ENCODE measurements at places on chromosomes 2 and 18. TPM values are rescaled to one million over a fixed set of nuclear protein-coding genes. Genes with fewer than 3 reads are reported as not detected.

UPP2 gene
- total RNA-seq = not detected

- no peak overlapping the region for H3K27ac ChIP-seq
- H3K36me3 ChIP-seq = no peaks in the 10 kb centered on the region
- DNase-seq = no peak
- H3K4me3 ChIP-seq = no peak overlapping the region
- H3K27me3 ChIP-seq = no peaks in the 10 kb centered on the region
Observed at GRCh38 chr2:1613078-1613445, 131.3 kb downstream of the PXDN start.

TFCP2L1 gene
- total RNA-seq = 4.7 TPM

DNA sequence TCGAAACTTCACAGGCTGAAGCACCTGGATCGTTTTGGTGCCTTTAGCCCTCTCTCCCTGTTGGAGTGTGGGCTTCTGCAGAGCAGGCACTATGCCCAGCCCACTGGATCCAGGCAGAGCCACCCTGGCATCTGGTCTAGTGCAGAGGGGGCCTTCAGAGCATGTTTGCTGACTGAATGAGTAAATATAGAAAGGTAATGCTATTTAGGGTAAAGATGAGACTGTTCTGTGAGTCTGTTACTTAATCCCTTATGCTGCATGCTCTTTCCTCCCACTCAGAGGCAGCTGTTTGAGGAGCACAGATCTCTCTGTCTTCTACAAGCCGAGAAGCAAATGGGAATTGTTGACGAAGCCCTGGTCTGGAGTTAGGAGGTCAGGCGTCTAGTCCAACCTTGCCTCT lies 130.2 kb downstream of the RGPD3 start:
- no peak overlapping the region for H3K27ac ChIP-seq
- no peaks in the 10 kb centered on the region for H3K4me1 ChIP-seq
- H3K27me3 ChIP-seq = no peaks in the 10 kb centered on the region
- no peak overlapping the region for H3K4me3 ChIP-seq
- DNase-seq = no peak

DNA sequence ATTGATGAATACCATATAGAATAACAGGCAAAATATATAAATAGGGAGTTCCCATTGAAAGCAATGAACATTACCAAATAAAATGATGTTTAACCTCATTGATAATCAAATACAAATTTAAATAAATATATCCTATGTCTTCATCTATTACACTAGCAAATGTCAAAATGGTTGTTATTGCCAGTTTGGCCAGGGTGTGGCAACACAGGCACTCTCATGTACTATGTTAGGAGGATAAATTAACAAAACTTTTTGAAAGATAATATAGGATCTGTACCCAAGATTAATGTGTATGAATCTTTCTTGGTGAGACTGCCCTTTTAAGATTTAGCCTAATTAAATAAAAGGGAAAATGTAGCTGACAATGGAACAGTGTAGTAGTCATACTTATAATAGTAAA lies 659.3 kb downstream of the ERBB4 start:
- H3K27me3 ChIP-seq = no peaks in the 10 kb centered on the region
- no peak for DNase-seq
- H3K4me1 ChIP-seq = no peaks in the 10 kb centered on the region
- no peaks in the 10 kb centered on the region for H3K36me3 ChIP-seq
- no peak overlapping the region for H3K27ac ChIP-seq

REG1B gene
- total RNA-seq = 11,543 TPM

GRCh38 chr2:35356332-35356731 lies 999.2 kb upstream of the CRIM1 start:
- no peaks in the 10 kb centered on the region for H3K27me3 ChIP-seq
- no peaks in the 10 kb centered on the region for H3K4me1 ChIP-seq
- no peak overlapping the region for H3K4me3 ChIP-seq
- no peaks in the 10 kb centered on the region for H3K36me3 ChIP-seq

DNA sequence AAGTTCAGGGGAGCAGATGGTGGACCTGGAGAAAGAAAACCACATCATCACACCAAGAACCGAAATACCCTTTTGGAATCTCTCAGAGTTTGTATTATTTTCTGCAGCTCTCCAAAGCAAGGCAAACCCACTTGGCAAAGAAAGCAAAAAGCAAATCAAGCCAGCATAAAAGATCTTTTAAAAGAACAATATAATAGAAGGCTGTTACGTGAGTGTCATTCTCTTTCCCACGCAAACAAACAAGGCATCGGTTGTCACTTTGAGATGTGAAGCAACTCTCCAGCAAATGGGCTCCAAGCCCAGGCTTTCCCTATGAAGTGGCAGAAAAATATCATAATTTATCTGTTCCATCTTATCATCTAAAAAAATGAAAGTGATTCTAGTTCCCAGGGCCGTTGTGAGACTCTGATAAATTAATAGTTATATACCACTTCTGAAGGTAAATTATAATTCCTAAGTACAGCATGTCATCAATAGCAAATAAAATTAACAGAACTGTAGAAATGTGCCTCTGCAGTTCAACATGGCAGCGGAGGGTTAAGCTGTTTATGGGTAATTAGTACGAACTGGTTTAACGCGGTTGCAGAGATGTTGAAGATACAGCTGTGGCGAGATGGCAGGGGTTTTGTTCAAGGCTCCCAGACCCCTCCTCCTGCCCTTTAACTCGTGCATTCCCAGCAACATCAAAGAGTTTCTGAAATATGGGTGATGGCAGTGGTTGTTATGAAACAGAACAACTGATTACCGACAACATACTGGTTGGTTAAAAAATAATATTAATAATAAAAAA lies 89.2 kb downstream of the EPHA4 start:
- no peaks in the 10 kb centered on the region for H3K27me3 ChIP-seq
- H3K27ac ChIP-seq = no peak overlapping the region
- H3K36me3 ChIP-seq = no peaks in the 10 kb centered on the region
- no peak overlapping the region for H3K4me3 ChIP-seq
- no peaks in the 10 kb centered on the region for H3K4me1 ChIP-seq

- no peaks in the 10 kb centered on the region for H3K27me3 ChIP-seq
- H3K27ac ChIP-seq = no peak overlapping the region
- DNase-seq = no peak
- no peaks in the 10 kb centered on the region for H3K36me3 ChIP-seq
- H3K4me1 ChIP-seq = no peaks in the 10 kb centered on the region
Observed at GRCh38 chr2:159963700-159964099, 98.7 kb downstream of the PLA2R1 start.

SERPINB13 gene
- not detected for total RNA-seq

DNA sequence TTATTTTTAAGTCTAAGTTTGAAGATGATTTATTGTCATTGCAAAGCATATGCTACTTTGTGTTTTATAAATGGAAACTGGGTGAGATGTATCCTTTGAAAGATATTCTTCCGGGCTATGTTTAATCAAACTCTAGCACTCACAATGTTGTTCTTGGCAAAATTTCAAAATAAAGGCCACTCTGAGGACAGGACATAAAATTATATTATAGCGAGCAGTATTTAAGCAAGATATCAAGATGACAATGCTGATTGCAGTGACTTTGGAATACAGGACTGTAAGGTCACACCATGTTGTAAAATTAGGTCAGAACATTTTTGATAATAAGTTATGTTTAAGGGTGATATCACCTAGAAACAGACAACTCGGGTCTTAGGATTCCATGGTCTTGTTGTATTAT lies 14.2 kb downstream of the RPRM start:
- no peaks in the 10 kb centered on the region for H3K27me3 ChIP-seq
- DNase-seq = no peak
- no peak overlapping the region for H3K27ac ChIP-seq
- no peak overlapping the region for H3K4me3 ChIP-seq

- H3K36me3 ChIP-seq = no peaks in the 10 kb centered on the region
- no peak for DNase-seq
- no peak overlapping the region for H3K27ac ChIP-seq
- peaks cover 23% of the 10 kb centered on the region for H3K4me1 ChIP-seq
Observed at GRCh38 chr2:113039719-113040118, 12.9 kb downstream of the IL36B start.

- peak overlapping the region; percentile 96 for H3K4me3 ChIP-seq
- H3K27ac ChIP-seq = peak overlapping the region; percentile 86
- H3K4me1 ChIP-seq = peaks cover 42% of the 10 kb centered on the region
- no peaks in the 10 kb centered on the region for H3K27me3 ChIP-seq
- no peaks in the 10 kb centered on the region for H3K36me3 ChIP-seq
Observed at GRCh38 chr2:230714136-230714480, 1.5 kb downstream of the CAB39 start.

DNA sequence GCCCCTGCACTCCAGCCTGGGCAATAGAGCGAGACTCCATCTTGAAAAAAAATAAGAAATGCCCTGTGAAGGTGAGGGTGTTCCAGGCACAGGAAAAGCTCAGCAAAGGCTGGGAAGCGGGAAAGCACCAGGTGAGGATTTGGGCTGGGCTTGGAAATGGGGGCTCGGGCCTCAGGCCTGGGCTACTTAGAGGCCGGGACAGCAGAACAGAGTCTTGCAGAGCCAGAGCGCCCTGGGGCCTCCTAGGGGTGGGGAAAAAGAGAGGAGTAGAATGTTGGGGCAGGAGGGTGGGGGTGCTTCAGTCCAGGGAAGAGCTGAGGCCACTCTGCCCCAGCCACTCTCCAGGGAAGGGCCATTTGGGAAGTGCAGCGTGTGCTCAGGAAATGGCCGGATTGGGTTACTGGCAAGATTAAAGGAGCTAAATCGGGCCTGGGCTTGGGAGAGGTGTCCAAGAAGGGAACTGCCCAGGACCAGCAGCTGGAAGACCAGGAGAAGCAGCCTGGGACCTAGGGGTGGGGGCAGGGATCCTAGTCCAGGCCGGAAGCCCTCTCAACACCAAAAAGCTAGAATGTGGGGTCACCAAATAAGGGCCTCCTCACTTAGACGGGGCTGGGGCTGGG lies 13.8 kb upstream of the DES start:
- no peaks in the 10 kb centered on the region for H3K27me3 ChIP-seq
- H3K36me3 ChIP-seq = no peaks in the 10 kb centered on the region
- no peak for DNase-seq
- H3K4me3 ChIP-seq = no peak overlapping the region
- H3K4me1 ChIP-seq = peaks cover 1% of the 10 kb centered on the region

DNA sequence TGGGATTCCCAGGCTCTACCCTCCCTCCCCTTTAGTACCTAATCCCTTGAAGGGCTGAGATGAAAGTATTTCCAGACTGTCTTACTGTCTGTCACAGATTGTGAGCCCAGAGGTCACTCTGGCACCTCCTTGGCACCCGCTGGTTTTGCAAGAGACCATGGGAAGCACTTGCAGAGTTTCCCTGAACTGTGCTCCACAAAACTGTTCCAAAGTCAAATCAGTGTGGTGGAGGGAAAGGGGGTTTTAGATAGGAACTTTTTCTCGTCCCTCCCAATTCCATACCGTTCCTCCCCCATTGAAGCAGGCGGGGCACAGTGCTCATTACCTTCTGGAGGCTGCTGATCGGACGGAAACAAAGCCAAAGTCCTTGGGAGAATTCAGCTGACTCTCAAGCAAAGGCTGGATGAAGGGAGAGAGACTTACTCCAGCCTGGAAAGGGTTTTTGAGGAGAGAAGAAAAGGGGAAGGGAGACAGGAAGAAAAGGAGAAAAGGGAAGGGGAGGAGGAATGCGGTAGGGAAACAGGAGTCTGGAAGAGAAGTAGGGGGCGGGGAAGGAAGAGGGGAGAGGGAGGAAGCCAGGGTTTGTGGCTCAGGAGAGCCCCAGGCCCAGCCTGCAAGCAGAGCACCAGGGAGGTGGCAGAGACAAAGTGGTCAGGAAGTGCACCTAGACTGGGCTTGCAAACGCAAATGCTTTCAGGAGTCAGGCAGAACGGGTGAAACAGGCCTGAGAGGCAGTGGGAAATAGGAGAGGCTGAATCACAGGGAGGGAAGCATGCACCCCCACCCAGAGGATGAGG lies 88.4 kb upstream of the SP3 start:
- DNase-seq = no peak
- H3K27me3 ChIP-seq = no peaks in the 10 kb centered on the region
- H3K4me3 ChIP-seq = no peak overlapping the region
- H3K4me1 ChIP-seq = no peaks in the 10 kb centered on the region
- H3K27ac ChIP-seq = no peak overlapping the region
- H3K36me3 ChIP-seq = no peaks in the 10 kb centered on the region

DNA sequence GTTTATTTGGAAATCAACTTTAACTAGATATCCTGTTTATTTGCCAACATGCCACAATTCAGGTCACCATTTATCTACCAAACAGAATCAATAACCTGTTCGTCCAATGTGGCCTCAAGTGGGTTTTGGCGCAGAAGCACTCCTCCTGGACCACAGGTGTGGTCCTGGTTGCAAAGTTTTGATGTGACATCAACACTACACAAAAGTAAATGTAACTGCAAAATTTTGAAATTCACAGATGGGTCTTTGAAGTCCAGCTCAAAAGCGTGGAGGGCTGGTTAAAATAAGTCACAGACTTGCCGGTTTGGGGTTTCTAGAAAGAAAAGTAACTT lies 474 bp upstream of the GCA start:
- H3K4me3 ChIP-seq = peak overlapping the region; percentile 73
- H3K27ac ChIP-seq = peak overlapping the region; percentile 94
- H3K4me1 ChIP-seq = peaks cover 13% of the 10 kb centered on the region

GRCh38 chr18:51537487-51537886 lies 340.0 kb upstream of the MEX3C start:
- H3K4me1 ChIP-seq = no peaks in the 10 kb centered on the region
- no peak overlapping the region for H3K4me3 ChIP-seq
- no peak overlapping the region for H3K27ac ChIP-seq
- DNase-seq = peak; percentile 49

DNA sequence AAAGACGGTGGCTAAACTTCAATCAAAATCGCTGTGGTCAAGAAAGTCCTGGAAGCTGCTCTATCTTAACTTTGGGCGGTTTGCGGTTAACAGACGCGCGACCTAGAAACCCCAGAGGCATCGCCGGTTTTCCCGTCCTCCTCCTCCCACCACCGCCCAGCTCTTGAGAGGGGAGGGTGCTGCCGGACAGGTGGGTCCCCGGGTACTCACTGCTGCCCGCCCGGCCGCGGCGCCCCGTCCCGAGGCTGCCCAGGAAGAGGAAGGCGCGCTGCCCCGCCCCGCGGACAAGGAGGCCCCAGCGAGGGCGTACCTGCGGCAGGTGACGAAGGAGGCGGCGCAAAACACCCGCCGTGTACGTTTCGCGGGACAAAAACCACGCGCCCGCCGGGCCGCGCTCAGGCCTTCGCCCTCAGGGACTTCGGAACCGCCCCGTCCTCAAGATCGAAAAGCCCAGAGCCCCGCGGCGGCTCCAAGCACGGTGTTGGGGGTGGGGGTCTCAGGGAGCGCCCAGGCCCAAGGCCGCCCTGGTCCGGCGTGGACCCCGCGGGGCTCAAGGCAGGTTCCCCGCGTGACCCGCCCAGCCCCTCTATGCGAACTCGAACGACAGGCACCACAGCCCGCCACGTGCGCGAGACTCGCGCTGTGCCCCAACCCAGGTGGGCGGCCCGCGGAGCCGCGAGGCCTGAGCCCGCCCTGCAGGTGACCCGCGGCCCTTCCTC lies at the start of gene SH3YL1:
TSS of gene SH3YL1 (minus strand) at position 259 of the 719 bp plus-strand sequence. CDS start at position 211, 48 bp downstream.
- no peaks in the 10 kb centered on the region for H3K36me3 ChIP-seq
- peak; percentile 90 for DNase-seq
- H3K27ac ChIP-seq = peak within 1 kb of the TSS; percentile 99
- H3K4me3 ChIP-seq = peak within 1 kb of the TSS; percentile 59

Measured in pancreas (tissue), 10 donors.